Type B pancreatic cell (in vitro differentiated cells): ENCODE measurements at places on chromosomes 6 and 20.

- no peak for DNase-seq
Measured at GRCh38 chr6:108588586-108588985, 27.9 kb downstream of the FOXO3 start.

DNA sequence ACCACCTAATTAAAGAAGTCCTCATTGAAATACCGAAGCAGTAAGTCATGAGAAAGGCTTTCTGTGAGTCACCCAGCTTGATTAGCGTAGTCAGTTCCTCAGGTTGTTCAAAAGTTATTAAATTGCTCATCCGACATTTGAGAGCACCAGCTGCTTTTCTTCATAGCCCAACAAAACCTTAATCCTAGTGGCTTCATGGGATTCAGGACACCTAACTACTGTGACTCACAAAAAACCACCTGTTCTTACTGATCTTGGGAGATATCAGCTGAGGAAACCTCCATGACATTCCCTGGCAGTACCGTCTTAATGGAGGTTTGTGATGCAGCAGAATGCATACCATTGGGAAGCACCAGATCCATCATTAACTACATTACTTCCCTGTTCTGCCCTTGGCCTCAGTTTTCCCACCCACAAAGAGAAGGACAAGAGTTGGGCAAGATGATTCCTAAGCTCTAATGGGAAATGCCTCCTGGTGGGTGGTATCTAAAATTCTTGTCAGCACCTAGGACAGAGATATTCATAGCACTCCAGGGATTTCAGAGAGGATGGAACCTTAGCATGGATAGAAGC lies 103.8 kb downstream of the KHDC1L start:
- no peak for DNase-seq

DNA sequence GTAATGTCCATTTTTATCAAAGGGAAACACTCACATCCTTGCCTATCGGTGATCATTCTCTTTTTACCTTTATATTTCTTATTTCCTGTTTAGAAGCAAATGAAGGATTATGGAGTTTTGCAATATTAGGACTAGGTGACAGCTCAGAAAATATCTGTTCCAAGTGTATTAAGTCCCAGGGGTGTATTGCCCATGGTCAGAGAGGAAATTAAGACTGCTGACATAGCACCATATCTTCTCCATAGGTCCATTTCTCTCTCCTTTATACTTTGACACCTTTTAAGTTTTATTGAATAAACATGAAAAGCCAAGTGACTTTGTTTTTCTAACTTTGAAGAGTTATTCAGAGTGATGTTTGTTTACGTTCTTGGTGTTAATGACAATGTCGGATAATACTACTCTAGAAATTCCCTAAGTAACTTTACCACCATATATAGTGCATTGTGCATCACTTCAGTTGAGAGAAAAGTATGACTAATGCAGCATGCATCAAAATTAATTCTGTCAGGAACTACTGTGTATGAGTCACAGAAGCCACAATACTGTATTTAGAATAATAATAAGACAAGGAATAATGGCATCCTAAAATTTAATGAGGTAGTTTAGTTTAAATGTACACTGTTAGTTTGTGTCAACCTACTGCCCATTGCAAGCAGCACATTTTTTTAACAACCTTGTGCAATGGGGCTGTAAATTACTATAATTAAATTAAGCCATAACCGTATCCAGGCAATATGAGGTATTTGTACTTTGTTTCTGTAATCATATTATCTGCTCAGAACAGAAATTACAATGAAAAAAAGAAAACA lies 474.4 kb upstream of the RNF217 start:
- no peak for DNase-seq

- DNase-seq, result no peak
Measured at GRCh38 chr6:72624557-72625160, 2.8 kb downstream of the KCNQ5 start.

DNA sequence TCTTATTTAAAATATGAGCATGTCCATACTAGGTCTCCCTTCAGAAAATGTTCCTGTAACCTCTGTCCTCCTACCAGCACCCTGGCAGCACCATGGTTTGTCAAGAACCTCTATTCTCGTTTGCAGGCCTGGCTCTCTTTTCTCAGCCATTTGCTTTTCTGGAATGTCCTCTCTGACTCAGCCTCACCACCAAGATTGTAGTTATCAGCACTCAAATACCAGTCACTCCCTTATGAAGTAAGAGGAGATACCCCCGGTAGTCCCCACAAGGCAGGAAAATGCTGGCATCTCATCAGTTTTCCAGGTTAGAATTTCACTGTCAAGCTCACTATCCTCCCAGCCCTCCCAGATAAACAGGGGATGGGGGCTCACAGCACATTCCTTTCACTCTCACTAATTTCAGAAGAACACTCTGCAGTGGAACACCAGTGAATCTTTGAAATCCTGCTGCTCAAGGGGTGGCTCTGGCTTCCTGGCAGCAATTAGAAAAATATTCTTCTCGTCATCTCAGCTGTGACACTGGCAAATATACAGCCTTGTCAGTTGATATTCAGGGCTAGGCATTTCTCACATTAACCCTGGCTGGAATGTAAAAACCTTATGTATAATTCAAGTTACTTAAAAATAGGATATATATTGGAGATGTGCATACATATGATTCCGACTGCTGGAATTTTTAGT lies 129.2 kb downstream of the TBX18 start:
- DNase-seq, result no peak

DNA sequence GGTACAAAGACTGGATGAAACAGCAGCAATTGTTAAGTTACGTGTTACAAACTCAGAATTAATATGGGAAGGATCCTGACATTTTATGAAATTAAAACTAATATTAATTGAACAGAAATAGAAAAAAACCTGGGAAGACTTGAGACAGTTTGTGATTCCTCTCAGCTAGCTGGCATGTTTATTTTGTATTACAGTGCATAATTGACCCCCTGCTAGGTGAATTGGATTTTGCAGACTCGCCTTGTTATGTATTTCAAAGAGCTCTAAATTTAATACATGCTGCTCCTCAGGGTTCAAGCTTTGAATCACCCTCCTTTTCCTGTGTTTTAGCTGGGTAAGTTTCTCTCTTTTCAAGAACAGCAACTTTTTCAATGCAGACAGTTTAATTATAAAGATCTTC lies 339.4 kb downstream of the PLCB1 start:
- no peak for DNase-seq

- no peak for DNase-seq
Measured at GRCh38 chr6:25637211-25637610, 14.8 kb upstream of the SCGN start.

DNA sequence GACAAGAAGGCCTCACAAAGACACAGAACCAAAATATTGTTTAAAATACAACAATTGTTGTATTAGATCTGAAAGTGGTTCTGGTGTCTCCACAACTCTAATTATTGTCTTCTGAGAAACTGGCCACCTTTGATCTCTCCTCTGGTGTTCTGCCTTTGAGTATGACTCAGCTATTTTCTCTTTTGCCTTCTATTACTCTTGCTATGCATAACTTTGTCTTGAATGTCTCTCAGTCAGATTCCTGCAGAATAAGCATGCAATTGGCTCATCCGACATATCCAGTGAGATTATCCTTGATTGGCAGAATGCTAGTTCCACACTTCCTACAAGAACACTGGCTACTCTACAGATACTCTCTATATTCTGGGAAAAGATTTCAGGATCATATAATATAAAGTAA lies 14.3 kb upstream of the EPM2A start:
- no peak for DNase-seq

DNA sequence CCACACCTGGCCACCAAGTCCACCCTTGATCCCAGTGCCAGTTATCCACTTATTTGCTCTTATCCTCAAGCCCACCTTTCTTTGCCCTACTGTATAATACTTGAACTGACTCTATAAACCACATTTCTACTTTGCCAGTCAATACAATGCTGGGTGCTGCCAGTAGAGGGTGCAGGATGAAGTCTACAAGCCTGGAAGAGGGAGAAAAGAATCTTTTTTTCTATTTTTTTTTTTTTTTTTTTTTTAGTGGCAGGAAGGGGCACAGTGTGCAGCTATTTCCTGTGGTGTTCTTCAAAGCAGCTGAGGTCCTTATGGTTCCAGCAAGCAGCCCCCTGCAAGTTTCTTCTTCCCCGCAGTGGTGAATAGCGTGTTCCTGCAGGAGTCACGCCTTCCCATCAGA lies 22.2 kb upstream of the GABRR1 start:
- no peak for DNase-seq

- DNase-seq, result no peak
Measured at GRCh38 chr6:23269436-23269835, 700.1 kb downstream of the HDGFL1 start.

DNA sequence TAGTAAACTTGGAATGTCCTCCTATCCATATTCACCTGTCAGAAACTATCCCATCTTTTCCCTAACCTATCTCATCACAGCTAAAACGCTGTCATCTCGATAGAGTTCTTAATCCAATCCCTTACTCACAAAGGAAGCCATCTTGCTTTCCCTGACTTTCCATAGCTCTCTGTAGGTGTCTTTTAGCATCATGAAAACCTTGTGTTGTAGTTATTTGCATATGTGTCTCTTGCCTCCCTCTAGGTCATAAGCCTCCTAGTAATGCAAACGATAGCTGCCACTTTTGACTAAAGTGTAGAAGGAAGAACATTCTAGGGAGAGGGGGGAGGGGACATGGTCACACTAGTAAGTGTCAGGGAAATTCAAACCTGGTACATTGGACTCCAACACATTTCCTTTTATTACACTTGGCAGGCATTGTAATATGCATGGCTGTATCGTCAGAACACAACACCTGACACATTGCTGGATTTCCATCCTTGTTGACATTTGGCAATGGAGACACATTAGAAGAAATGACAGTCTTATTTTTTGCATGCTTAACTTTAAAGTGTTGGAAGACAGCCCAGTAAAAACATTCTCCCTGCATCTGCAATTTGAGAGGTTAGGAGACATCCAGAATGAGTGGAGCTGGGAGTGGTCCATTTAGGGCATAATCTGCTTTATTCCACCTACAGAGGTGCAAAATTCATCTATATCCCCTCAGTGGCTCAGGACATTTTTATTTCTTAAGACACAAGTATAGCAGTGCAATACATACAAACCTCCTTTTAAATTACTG lies 283.4 kb downstream of the HAO1 start:
- no peak for DNase-seq

GRCh38 chr6:57283106-57283505 lies 34.3 kb upstream of the PRIM2 start:
- no peak for DNase-seq

DNA sequence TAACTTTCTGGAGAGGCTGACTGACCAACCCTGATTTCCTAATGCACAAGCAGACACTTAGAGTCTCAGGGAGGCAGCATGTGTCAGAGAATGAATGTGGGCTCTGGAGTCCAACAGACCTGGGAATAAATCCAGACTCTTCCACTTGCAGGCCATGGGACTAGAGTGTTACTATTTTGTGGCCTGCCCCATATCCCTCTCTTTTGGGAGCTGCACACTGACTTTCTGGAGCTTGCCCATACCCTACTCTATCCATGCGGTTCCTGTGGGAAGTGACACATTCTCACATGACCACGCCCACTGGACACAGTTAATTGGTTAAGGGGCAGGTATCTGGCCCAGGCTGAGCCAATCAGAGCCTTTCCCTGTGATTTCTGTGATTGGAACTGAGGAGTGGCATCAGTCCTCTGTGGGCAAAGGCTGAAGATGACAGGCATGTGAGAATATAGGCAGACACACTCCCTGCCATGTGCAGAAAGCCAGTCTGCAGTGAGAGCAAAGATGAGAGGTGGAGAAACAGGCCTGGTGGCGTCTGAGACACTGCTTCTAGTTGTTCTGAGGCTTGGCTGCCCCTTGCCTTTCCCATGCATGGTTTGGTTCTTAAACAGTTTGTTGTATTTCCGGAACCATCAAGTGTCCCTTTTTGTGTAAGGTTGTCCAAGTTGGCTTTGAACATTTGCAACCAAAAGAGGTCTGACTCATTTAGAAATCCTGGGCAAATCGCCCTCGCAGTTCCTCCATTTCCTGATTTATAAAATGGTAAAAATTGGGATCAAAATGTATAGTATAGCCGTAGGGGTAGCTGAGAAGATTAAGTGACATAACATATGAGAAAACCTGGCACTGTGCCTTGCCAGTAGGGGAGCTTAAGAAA lies 125.6 kb downstream of the CDC5L start:
- no peak for DNase-seq

DNA sequence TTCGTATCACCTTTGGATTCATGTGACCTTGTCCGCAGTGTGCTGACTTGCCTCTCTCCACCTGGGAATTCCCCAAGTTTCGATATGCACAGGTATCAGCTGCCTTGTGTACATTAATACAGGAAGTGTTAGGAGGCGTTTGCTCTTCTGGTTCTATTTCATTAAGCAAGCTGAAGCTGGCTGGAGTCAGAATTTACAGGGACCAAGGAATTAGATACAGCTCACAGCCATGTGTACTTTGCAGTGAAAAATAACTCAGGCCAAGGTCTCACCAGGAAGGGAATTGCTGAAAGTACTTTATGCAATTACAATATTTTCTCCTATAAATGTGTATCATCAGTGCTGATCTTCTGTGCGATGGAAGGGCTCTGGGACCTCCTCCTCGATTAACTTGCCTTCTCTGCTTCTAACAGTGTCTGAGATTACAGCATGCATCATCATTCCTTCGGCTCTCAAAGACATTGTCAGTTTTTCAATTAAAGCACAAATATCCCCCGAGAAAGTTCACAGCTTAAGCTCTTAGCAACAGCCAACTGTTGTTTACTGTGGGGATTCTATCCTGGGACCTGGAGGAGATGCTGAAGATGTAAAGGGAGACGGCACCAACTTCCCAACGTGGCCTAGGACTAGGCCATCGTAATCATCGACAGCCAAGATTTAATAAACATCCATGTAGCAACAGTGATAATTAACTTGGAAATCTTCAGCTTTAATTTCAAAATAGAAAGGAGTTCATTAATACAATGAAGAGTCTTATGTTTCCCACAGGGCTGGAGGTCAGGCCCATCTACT lies 13.8 kb upstream of the TIAM2 start:
- DNase-seq, result no peak

DNA sequence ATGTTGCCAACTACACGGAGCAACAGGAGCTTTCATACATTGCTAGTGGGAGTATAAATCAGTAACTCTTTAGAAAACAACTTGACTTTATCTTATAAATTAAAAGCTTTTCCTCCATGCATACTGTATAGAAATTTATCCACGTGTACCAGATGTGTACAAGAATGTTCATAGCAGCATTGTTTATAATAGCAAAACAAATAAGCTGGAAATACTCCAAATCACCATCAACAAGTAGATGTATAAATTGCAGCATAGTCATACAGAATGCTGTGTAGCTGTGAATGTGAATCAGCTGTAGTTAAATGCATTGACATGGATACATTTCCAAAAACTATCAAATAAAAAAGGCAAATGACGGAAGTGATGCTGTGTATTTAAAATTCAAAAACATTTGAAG lies 6.0 kb downstream of the PSMF1 start:
- no peak for DNase-seq

- DNase-seq, result no peak
Measured at GRCh38 chr6:9484091-9484490, 930.8 kb downstream of the TFAP2A start.

- DNase-seq, result no peak
Measured at GRCh38 chr20:41300886-41301285, 16.6 kb downstream of the ZHX3 start.

DNA sequence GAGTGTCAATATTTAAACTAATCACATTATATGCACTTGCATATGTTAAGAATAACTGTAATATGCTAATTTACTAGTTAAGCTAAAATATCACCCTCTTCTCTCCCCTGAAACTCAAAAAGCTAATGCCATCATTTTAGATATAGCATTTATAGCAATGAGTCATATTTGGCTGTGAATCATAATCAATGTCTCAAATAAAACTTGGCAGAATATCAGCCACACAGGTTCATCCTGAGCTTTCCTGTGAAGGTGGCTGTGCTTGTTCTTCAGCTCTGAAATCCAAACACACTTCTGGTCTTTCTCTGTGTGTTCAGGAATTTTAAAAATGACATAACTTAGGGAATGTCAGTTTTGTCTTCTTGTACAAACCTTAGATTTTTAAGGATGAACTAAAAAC lies 12.8 kb upstream of the PNRC1 start:
- no peak for DNase-seq
